ENCODE measurements at places on chromosomes 11 and 22. TPM values are rescaled to one million over a fixed set of nuclear protein-coding genes. Genes with fewer than 3 reads are reported as not detected.

The PDGFD gene
- not detected for total RNA-seq

DNA sequence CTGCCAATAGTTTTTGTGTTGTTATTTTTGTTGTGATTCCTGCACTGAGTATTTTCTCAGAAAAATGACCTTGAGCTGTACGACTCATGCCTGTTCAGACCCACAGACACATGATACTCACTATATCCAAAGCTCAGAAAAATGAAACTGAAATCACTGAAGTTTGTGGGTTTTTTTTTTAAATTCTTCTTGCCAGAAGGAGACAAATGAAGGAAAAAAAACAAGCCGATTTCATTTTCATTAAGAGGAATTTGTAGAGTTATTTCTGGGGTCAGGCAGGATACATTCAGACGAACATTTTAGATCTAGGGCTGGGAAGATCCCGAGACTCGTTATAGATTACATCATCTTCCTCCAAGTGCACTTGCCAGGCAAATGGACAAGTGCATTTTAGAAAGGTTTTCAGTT is 60.4 kb downstream of the BMAL1 start:
- H3K27ac ChIP-seq, result peak overlapping the region; percentile 77
- no peaks in the 10 kb centered on the region for H3K36me3 ChIP-seq
- H3K4me3 ChIP-seq, result peak overlapping the region; percentile 68
- H3K4me1 ChIP-seq, result peaks cover 68% of the 10 kb centered on the region
- H3K27me3 ChIP-seq, result no peaks in the 10 kb centered on the region

The PATE2 gene
- total RNA-seq, result not detected

The OR10W1 gene
- total RNA-seq, result not detected

DNA sequence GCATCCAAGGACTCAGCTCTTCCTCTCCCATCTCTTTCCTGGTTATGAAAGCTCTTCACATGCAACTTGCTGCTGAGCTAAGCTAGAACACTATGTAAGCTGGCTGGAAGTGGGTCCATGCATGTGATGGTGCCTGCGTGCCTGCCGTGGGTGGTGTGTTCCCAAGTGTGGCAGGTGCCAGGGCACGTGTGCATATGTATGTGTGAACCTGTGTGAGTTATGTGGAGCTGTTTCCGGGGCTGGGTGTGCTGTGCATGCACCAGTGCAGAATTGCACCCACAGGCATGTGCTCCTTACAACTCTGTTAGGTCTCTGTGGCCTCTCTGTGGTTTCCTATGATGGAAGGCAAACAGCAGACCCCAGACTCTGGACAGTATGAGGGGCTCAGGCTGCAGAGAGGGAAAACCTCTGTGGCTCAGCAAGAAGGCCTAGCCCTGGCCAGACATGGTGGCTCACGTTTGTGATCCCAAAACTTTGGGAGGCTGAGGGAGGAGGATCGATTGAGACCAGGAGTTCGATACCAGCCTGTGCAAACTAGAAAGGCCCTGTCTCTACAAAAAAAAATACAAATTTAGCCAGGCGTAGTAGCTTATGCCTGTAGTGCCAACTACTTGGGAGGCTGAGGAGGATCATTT is 4.1 kb upstream of the P2RY6 start:
- H3K36me3 ChIP-seq, result no peaks in the 10 kb centered on the region
- peaks cover 13% of the 10 kb centered on the region for H3K27me3 ChIP-seq
- no peak overlapping the region for H3K27ac ChIP-seq

GRCh38 chr22:46000081-46001027 is 23.4 kb upstream of the WNT7B start:
- H3K36me3 ChIP-seq, result no peaks in the 10 kb centered on the region
- DNase-seq, result no peak
- H3K27me3 ChIP-seq, result no peaks in the 10 kb centered on the region
- no peak overlapping the region for H3K4me3 ChIP-seq

DNA sequence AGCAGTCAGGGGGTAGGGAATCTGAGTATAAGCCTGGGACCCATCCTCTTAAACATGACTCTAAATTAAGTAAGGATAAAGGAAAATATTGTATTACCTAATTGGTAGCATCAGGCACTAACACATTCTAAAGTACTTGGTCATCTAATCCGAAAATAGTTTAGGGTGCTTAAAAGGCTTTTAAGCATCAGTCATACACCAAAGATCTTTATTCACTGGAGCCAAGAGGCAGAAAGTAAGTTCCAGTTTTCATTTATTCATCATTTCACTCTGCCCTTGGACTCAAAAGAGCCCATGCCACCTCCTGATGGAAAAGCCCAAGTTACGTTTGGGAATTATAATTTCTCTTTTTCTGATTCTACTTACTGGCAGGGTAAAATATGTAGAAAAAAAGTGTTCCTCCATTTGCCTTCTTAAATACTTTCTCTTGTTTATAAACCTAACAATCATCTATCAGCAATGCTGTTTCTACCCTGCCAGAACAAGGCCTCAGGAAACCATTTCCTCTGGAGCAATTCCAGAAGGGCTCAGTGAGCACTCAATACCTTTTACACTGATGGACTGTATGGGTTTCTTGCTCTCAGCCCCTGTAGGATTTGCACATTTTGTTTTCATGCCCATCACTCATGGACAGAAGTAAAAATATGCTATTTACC is 120.1 kb upstream of the SLC5A12 start:
- no peaks in the 10 kb centered on the region for H3K36me3 ChIP-seq
- no peak overlapping the region for H3K4me3 ChIP-seq
- H3K27me3 ChIP-seq, result no peaks in the 10 kb centered on the region
- no peaks in the 10 kb centered on the region for H3K4me1 ChIP-seq

The APOL4 gene
- 0.67 TPM for total RNA-seq

DNA sequence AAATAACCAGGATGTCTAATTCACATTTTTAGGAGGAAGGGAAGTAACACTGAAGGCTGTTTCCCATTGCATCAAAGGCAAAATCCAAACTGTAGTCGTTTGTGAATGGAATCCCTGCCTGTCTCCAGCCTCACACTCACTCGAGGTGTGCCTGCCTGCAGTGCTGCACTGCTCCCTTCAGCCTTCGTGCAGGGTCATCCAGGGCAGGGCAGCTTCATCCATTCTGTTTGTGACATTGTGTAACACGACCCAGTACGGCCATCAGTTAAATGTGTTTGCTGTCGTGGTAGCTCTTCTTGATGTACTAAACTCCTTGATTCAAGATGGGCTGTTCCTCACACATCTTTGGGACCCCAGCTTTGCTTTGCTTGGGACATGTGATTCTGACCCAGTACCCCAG is 34.3 kb downstream of the LDLRAD3 start:
- no peak overlapping the region for H3K4me3 ChIP-seq
- H3K36me3 ChIP-seq, result no peaks in the 10 kb centered on the region
- H3K4me1 ChIP-seq, result no peaks in the 10 kb centered on the region
- DNase-seq, result no peak
- H3K27ac ChIP-seq, result no peak overlapping the region
- peaks cover 4% of the 10 kb centered on the region for H3K27me3 ChIP-seq

DNA sequence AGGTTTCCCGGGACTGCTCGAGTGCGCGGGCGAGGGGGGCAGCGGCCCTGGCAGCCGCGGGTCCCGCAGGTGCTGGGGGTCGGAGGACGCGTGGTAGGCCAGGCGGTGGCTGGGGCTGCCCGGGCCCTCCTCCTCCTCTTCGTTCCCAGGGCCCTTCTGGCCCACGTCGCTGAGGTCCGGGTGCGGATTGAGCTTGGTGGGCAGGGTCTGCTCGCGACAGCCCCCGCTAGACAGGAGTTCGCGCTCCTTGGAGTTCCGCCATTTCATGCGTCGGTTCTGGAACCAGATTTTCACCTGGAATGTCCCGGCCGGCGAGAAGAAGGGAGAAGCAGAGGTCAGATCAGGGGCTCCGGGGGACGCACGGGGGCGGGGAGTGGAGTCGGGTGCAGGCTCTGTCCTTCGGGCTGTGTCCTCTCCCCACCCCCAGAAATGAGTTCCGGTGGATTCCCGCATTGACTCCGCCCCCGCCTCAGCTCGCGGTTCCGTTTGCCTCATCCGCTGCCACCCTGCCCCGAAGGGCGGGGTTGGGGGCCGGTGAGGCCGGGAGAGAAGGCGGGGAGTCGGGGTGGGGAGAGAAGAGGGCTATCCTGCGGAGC is 3.9 kb downstream of the DBX1 start:
- H3K36me3 ChIP-seq, result peaks cover 12% of the 10 kb centered on the region
- H3K27ac ChIP-seq, result no peak overlapping the region
- H3K27me3 ChIP-seq, result peaks cover 52% of the 10 kb centered on the region

GRCh38 chr22:48581796-48582469 is 1245.7 kb downstream of the BRD1 start:
- DNase-seq, result no peak
- H3K4me1 ChIP-seq, result no peaks in the 10 kb centered on the region
- H3K27me3 ChIP-seq, result peaks cover 11% of the 10 kb centered on the region
- H3K27ac ChIP-seq, result no peak overlapping the region
- no peaks in the 10 kb centered on the region for H3K36me3 ChIP-seq
- H3K4me3 ChIP-seq, result no peak overlapping the region

DNA sequence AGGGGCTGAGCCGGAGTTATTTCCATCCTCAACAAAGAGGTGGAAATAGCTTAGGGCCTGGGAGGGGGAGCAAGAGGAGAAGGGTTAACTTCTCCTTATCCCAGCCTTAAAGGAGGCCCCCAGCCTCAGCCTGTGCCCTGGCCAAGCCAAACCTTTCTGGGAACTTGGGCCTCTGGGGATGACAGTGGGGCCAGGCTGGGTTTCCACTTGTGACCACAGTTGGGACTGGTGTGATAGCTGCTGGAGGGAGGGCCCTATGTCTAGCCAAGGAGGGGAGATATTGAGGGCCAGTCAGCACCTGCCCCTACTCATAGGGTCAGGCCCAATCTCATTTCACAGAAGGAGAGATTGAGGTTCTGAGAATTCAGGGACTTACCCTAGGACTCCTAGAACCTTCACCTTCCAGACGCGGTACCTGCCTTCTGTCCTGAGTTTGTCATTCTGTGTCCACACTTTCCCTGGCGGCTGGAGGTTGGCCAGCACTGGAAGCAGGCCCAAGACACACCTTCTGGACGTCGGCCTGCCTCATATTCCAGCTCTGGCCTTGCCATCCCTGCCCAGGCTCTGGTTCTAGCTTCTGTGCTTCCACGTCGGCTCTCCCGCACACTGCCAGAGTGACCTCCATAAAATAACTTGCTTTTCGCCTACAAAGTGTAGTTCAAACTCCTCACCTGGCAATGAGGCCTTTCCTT is 3.1 kb downstream of the RELT start:
- peaks cover 6% of the 10 kb centered on the region for H3K36me3 ChIP-seq
- no peaks in the 10 kb centered on the region for H3K27me3 ChIP-seq
- H3K4me3 ChIP-seq, result no peak overlapping the region
- no peak for DNase-seq
- peaks cover 59% of the 10 kb centered on the region for H3K4me1 ChIP-seq

The ELF5 gene
- not detected for total RNA-seq

The FERMT3 gene
- 203 TPM for total RNA-seq

DNA sequence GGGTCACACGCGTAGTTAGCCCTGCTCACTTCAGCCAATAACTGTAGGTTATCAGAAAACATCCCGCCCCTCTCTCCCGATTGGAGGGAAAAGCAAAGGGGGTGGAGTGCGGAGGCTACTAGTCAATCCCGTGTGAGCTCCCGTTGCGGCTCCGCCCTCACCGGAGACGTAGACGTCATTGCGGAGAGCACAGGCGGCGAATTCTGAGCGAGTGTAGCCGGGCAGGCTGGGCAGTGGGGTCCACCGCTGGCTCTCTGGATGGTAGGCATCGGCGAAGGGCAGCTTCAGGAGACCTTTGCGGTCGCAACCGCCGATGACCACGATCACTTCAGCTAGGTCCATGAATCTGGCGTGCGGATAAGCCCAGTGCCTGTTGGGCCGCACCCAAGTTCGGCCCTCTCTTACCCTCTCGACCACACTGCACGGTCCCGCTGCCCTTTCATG is 4.7 kb downstream of the KLHL35 start:
- no peak overlapping the region for H3K4me3 ChIP-seq
- H3K27ac ChIP-seq, result no peak overlapping the region
- DNase-seq, result peak; percentile 81
- H3K36me3 ChIP-seq, result peaks cover 4% of the 10 kb centered on the region

The E2F8 gene
- 16.0 TPM for total RNA-seq

The TAF1D gene
- total RNA-seq, result 325 TPM

DNA sequence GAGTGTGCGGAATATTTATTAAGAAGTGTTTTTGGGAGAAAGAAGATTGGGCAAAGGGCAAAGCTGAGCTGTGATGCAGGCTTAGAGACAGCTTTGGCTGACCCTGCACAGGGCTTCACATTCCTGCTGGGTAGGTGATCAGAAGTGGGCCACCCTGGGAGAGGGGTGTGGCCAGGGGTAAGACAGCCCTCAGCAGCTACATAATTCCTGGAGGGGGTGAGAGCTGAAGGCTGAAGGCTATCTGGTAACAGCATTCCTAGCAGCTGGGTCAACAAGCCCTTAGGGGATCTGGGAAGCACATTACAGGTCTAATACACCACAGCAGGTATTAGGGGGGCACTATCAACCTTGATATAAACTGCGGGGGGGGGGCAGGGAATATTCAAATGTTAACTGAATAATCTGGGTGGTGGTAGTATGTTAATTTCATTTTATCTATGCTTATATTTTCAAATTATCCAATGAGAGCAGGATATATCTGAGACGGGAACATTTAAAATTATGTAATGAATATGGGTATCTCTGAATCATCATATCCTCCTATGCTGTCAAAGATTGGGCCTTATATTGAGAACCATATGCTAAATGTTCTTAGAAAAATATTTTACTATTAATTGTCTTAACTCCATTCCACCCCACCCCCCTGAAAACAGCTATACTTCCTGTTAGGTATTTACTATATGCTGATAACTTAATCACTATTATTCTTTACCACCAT is 5.9 kb downstream of the OOSP1 start:
- no peak overlapping the region for H3K27ac ChIP-seq
- DNase-seq, result no peak
- H3K4me3 ChIP-seq, result no peak overlapping the region
- H3K4me1 ChIP-seq, result no peaks in the 10 kb centered on the region
- H3K36me3 ChIP-seq, result no peaks in the 10 kb centered on the region

DNA sequence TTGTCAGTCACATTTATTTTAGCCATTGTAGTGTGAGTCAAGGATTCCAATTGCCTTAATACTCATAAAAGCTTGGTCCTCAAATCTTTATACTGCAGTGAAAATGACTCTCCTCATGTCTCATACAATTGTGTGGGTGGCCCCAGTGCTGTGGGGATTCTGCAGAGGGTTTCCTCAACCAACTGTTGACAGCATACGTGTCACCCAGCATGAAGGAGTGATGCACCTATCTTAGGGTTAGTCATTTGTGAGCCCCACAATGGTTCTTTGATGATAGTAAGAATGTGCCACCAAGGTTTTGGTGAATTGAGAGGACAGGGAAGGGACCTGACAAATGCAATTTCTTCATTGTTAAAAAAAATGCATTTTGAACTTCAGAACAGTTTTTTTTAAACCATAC is 1046.2 kb downstream of the OPCML start:
- H3K27me3 ChIP-seq, result peaks cover 1% of the 10 kb centered on the region
- no peaks in the 10 kb centered on the region for H3K4me1 ChIP-seq
- peaks cover 3% of the 10 kb centered on the region for H3K36me3 ChIP-seq
- no peak overlapping the region for H3K4me3 ChIP-seq
- no peak overlapping the region for H3K27ac ChIP-seq

All from activated CD4-positive, alpha-beta memory T cell treated with anti-CD3 and anti-CD28 coated beads for 36 hours (primary cell).